ENCODE measurements at places on chromosomes 12 and 14. TPM values are rescaled to one million over a fixed set of nuclear protein-coding genes. Genes with fewer than 3 reads are reported as not detected.

- DNase-seq, result no peak
These were observed 45.3 kb downstream of the R3HDM2 start for GRCh38 chr12:57385586-57385985.

The TEDC1 gene
- total RNA-seq, result 15.8 TPM

- DNase-seq, result no peak
These were observed 481.4 kb downstream of the MDGA2 start for GRCh38 chr14:47194055-47194454.

- DNase-seq, result no peak
These were observed 43.1 kb upstream of the DICER1 start for GRCh38 chr14:95200404-95200803.

The SAMD15 gene
- total RNA-seq, result not detected

Data from suprapubic skin (tissue), 4 donors.